ENCODE measurements at places on chromosomes 12 and 14.
A peak's percentile ranks its signal among the peaks of the same experiment; 100 is the strongest.

GRCh38 chr12:46445551-46446235, 73.1 kb upstream of the SLC38A2 start:
- DNase-seq = no peak

GRCh38 chr12:104695453-104696148, 238.9 kb downstream of the CHST11 start:
- DNase-seq = no peak

DNA sequence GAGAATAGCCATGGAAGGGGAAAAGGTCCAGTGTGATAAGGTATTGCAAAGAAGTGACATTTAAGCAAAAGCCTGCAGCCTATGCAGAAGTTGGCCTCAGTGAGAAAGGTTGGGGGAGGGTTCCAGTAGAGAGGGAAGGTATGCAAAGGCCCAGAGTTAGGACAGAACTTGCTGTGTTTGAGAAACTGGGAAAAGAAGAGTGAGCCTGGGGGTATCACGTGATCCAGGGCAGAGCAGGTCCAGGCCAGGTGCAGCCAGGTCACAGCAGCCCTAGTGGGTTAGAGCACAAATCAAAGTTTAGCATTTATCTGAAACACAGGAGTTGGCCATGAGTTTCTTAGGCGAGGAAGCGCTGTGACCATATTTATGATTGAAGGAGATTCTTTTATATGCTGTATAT, 1.6 kb downstream of the SERPINA5 start:
- no peak for DNase-seq

DNA sequence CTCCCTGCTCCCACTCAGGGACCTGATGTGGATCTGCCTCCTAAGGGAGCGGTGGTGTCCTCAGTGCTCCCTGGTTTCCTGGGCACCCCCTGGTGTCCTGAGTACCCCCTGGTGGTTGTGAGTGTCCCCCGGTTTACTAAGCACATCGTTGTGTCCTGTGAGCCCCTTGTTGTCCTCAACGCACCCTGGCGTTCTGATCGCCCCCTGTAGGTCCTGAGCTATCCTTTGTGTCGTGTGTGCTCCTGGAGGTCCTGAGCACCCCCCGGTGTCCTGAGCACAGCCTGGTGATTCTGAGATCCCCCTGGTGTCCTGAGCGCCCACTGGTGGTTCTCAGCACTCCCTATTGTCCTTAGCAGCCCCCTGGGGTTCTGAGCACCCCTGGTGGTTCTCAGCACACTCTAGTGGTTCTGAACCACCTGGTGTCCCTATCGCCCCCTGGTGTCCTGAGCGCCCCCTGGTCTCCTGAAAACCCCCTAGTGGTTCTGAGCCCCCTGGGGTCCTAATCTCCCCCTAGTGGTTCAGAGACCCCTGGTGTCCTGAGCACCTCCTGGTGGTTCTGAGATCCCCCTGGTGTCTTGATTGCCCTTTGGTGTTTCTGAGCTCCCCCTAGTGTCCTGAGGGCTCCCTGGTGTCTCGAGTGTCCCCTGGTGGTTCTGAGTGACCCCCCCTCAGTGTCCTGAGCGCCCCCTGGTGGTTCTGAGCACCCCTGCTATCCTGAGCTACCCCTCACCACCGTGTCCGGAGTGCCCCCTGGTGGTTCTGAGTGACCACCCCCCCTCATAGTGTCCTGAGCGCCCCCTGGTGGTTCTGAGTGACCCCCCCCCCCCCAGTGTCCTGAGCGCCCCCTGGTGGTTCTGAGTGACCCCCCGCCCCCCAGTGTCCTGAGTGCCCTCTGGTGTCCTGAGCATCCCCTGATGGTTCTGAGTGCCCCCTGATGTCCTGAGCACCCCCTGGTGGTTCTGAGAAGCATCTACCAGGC, 615.1 kb downstream of the TMEM121 start:
- peak; percentile 39 for DNase-seq

GRCh38 chr12:11651381-11651780, 1.9 kb downstream of the ETV6 start:
- DNase-seq = no peak

DNA sequence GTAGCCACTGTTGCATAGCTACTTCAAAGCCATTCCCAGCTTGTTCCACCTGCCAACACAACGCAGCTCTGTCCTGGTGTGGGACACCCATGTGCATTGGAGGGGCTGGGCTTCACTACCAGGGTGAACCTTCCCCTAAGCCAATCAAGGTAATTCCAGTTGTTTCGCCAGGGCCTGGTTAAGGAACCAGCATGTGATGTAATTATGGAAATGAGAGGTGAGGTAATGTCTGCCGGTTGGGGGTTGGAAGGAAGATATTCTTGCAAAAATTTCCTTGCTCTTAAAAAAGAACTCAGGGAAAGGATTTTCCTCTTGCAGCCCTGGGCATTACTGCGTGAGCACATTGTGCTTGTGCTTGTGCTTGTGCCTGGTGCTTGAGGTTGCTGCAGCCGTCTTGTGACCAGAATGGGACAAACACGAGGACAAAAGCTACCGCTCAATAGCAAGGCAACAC, 14.9 kb downstream of the TUBA1C start:
- no peak for DNase-seq

DNA sequence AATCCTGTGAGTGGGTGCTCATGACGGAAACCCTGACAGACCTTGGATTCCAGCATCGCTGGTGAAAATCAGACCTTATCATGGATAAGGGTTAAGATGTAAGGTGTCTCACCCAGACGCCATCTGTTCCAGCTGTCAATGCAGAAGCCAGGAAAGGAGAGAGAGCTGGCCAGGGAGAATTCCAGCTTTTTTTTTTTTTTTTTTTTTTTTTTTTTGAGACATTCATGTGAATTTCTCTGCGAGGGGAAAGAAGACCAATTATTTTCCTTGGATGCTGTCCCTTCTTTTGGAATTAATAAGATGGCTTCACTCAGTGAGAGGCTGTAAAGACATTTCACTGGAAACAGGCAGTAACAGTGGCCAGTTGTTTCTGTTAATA, 1.8 kb downstream of the TRAF3 start:
- no peak for DNase-seq

- DNase-seq = no peak
Measured at GRCh38 chr12:12456637-12457036, 99.8 kb downstream of the BORCS5 start.

DNA sequence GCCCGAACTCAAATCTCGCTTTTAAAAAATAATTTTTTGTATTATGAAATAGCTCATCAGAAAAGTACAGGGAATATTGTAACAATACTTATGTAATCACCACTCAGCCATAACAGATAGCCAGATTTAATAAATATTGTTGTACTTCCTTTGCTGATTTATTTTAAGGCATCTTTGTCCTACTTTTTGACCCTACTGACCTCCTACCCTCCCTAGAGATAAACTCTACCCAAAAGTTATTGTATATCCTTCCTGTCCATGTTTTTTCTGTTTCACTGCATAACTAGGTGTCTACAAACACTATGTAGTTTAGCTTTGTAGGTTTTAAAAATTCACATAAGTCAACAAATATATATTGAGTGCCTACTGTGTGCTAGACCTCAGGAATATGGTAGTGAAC, 25.1 kb downstream of the SOCS2 start:
- no peak for DNase-seq
